Fibroblast of skin of back (primary cell): ENCODE measurements at places on chromosomes 2 and 18.
A peak's percentile ranks its signal among the peaks of the same experiment; 100 is the strongest.

DNA sequence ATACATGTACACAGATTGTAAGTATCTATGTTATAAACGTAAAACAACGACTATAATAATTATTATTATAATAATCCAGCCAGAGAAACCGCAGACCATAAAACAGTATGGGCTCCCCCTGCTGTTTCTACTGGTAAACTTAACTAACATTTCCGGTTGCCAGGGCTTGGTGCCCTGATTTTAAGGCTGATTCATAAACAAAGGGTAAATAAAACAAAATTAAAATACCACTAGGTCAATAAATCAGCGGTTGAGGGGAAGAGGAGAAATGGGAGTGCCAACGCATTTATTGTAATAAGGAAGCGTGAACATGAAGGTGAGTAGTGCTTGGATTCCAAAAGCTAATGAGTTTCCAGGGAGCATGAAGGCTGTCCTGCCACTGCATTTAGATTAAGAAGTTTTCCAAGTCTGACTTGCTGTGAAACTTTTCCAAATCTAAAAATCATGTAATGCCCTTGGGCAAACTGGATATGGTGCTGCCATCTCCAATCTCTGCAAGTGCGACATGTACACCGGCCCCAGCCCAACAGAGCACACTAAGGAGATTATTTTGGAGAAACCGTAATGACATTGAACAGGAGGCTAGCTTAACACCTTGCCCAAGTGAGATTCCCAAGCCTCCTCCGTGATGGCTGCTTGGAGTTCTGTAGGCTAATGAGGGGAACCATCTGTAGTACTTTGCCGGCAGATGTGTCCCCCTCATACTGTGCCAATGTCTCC is 50.7 kb upstream of the HNRNPA3 start:
- DNase-seq = peak; percentile 45

- DNase-seq = no peak
Observed at GRCh38 chr2:9166579-9167377, 39.8 kb upstream of the ASAP2 start.

DNA sequence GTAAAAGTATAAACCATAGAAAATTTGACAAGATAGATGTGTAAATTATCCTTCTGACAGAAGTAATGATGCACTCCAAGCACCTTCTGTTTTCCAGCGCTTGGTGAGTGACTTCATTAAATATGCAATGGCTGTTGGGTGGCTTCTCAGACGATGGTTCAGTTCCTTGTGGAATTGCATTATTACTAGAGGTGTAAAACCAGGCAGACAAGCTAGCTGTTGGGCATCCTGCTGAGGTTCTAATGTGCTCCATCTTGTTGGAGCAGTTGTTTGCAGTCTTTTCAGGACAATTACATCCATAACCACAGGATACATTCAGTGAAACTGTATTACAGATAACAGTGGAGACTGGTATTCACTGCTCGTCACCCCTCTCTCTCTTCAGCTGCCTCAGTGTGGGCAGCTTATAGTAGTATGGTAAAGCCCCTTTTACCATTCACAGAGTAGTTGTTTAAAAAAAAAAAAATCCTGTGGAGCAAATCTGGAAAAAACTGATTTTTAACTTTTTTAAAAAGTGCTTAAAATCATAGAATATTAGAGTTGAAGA is 143.5 kb downstream of the AGPS start:
- no peak for DNase-seq

DNA sequence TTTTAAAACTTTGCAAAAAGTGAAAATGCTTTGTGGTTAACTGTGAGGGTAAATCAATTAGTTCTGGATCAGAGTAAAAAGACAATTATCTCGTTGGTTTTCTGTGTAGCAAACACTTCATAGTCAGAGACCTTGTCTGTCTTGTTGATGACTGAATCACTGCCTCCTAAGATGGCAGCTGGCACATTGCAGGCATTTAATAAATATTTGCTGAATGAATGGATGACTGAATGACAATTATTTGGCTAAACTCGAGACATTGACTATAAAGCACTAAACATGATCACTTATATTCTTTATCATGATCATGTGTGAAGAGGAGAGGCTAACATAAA is 96.2 kb downstream of the MAIP1 start:
- no peak for DNase-seq

GRCh38 chr18:24869285-24869684 is 408.8 kb downstream of the HRH4 start:
- DNase-seq = peak; percentile 18

- DNase-seq = no peak
Observed at GRCh38 chr2:176494949-176495353, 225.7 kb downstream of the MTX2 start.

GRCh38 chr18:35141567-35142274 is 99.1 kb upstream of the ZNF397 start:
- no peak for DNase-seq

- peak; percentile 24 for DNase-seq
Observed at GRCh38 chr18:14089781-14090180, 42.5 kb downstream of the ZNF519 start.

- DNase-seq = no peak
Observed at GRCh38 chr18:24400587-24400986, 3.0 kb upstream of the OSBPL1A start.

DNA sequence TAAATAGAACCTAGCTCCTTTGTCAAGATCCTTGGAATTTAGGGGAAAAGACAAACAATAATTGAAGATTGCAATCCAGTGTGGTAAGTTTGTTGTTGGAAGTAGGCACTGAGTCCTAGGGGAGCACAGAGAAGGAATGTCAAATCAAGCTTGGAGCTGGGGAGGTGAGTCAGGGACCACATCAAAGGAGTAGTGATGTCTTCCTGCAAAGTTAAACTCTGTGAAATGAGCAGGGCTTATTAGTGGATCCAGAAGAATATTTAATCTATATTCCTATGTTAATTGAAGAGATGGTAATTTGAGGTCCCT is 41.7 kb upstream of the NABP1 start:
- DNase-seq = peak; percentile 93

GRCh38 chr2:6297238-6297637 is 568.5 kb downstream of the CMPK2 start:
- no peak for DNase-seq

DNA sequence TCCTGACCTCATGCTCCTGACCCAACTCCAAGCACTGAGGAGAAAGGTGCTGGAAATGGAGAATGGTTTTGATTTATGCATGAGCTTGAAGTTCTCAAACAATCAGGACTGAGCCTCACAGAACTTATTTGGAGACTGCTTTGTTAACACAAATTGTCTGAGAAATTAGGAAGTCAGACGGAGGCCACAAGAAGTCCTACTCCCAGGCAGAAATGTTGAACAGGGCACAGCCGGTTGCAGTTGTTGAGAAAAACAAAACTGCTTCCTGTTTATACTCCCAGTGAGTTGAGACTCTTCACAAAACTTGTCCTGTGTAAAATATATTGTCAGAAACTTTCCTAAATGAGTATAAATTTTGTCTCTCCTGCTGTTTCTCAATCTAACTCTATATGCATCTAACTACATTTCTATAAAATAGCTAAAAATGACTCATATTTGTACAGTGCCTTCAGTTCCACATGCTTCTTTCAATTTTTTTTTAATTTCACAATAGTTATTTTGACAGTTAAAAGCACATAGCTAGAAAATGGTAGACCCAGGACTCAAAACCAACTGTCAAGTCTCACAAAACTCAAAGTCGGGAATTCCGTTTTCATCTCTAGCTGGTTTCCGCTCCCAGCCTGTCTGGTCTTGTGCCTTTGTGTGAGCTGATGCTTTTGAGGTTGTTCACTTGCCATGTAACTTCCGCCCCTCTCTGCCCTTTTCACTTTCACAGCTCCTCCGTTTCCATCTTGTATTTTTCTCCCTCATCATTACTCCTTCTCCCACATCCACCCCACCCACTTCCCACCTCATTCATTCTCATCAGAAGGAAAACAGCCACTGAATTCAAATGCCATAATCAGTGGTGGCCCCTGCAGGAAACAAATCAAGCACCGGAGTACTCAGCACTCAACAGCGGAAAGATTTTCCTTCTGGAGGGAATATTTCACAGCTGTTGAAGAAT is 215.0 kb downstream of the SUCLG1 start:
- DNase-seq = no peak
